Activated CD4-positive, alpha-beta memory T cell treated with anti-CD3 and anti-CD28 coated beads, Interleukin-2, amount 10 ng/mL, durations not matched to agents 7 days and 5 days (primary cell): ENCODE measurements at places on chromosomes 2 and 18. TPM values are rescaled to one million over a fixed set of nuclear protein-coding genes. Genes with fewer than 3 reads are reported as not detected.

DNA sequence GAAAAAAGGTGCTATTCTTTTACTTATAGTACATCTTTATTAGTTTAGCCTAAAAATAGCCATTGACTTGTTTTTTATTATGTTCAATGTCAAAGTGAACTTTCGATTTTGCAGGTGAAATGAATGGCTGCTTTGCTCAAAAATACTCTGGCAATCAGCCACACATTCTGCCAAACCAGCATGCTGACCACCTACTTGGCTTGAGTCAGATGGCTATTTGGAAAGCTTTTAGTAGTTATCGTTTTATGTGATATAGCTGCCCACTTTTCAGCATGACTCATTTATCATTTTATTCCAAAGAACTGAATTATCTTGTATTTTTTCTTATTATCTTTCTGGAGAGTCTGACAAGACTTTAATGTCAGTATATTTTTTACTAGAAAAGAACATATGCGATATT lies 1615.8 kb upstream of the TMEFF2 start:
- H3K36me3 ChIP-seq, result no peaks in the 10 kb centered on the region
- H3K27me3 ChIP-seq, result no peaks in the 10 kb centered on the region
- H3K27ac ChIP-seq, result no peak overlapping the region
- H3K4me3 ChIP-seq, result no peak overlapping the region
- no peak for DNase-seq
- no peaks in the 10 kb centered on the region for H3K4me1 ChIP-seq

DNA sequence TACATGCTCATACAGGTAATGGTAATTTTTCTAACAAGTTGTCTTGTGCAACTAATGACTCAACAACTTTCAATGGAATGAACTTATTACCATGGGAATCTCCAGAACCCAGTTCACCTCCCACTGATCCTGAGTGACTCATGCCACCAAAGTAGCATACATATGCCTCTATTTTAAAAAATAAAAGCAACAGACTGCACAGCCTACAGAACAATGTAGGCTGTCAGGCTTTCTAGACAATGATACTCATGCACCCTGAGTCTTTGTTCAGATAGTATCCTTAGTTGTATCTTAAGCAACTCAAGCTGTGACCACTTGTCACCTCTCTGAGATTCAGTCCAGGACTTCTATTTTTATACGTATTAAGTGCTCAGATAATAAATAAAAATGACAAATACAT lies 531.0 kb upstream of the SETBP1 start:
- no peaks in the 10 kb centered on the region for H3K36me3 ChIP-seq
- DNase-seq, result no peak
- no peak overlapping the region for H3K4me3 ChIP-seq

DNA sequence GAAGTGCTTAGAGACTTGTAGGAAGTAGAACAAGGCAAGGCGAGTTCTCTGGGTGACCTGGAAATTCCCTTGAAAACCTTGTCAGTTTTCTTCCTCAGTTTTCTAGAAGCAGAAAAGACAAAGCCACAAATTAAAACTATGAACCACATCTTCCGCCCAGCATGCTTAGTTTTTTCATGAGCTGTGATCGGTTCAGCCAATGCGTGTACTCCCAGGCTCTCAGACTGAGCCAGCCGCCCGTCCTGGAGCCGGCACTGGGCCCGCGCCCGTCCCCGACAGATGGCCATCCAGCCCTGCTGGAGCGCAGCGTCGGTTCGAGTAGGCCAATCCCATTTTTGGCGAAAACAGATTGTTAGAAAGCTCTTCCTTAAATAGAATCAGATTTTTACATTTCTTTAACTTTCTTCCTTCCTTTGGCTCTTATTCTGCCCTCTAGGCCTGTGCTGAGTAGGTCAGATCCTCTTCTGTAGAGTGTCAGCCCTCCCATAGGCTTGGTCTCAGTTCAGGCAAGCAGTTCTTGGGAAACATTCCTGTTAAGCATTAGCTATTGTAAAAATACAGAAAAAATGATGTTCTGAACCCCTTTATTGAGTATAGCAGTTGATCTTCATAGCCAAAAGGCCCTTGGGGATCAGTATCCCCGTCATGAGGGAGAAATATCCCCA lies 112.5 kb downstream of the NCK2 start:
- peaks cover 67% of the 10 kb centered on the region for H3K36me3 ChIP-seq
- H3K27ac ChIP-seq, result peak overlapping the region; percentile 90
- peak overlapping the region; percentile 73 for H3K4me3 ChIP-seq
- peaks cover 80% of the 10 kb centered on the region for H3K4me1 ChIP-seq
- H3K27me3 ChIP-seq, result no peaks in the 10 kb centered on the region
- peak; percentile 50 for DNase-seq

DNA sequence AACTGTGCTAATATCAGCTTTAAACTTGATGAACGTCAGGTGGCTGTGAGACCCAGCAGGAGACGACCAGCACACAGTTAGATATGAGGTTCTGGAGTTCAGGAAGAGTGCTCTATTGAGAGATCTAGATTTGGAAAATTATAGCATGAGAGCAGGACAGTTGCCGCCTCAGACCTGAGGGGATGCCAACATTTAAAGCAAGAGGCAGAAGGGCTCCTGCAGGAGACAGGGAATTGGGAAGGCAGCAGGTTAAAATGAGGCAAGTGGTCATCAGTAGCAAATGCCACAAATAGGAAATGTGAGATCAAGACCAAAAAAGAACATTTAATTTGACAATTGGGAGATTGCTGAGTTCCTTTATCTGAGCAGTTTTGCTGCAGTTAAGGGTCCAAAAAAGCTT lies 471.9 kb downstream of the TGIF1 start:
- no peak overlapping the region for H3K4me3 ChIP-seq
- no peaks in the 10 kb centered on the region for H3K36me3 ChIP-seq
- no peak overlapping the region for H3K27ac ChIP-seq
- no peaks in the 10 kb centered on the region for H3K4me1 ChIP-seq

- no peaks in the 10 kb centered on the region for H3K4me1 ChIP-seq
- no peak for DNase-seq
- H3K27ac ChIP-seq, result no peak overlapping the region
- no peak overlapping the region for H3K4me3 ChIP-seq
- H3K36me3 ChIP-seq, result no peaks in the 10 kb centered on the region
These were observed 1043.9 kb upstream of the POU3F3 start for GRCh38 chr2:103809941-103810441.

Gene KCNG2
- total RNA-seq, result not detected

GRCh38 chr18:59631583-59632181 lies 65.5 kb downstream of the CCBE1 start:
- no peaks in the 10 kb centered on the region for H3K36me3 ChIP-seq
- DNase-seq, result no peak
- no peaks in the 10 kb centered on the region for H3K27me3 ChIP-seq
- H3K4me1 ChIP-seq, result no peaks in the 10 kb centered on the region

DNA sequence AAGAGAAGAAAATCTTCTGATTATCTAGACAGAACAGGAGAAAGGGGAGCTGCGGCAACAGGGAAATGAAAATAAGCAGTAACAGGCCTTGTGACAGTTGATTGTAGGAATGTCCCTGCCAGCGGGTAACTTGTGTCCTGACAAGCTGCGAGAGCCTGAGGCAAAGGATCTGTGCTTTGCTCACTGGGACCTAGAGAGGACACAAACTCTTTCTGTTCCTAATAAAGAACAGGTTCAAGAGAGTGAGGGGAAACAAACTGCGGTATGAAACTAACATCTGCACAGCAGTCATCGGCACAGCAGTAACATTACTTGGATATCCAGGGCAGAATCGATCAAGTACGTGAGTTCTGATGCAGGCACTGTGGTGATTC lies 103.7 kb upstream of the THOC1 start:
- no peak overlapping the region for H3K4me3 ChIP-seq
- H3K4me1 ChIP-seq, result no peaks in the 10 kb centered on the region
- DNase-seq, result no peak
- no peak overlapping the region for H3K27ac ChIP-seq

DNA sequence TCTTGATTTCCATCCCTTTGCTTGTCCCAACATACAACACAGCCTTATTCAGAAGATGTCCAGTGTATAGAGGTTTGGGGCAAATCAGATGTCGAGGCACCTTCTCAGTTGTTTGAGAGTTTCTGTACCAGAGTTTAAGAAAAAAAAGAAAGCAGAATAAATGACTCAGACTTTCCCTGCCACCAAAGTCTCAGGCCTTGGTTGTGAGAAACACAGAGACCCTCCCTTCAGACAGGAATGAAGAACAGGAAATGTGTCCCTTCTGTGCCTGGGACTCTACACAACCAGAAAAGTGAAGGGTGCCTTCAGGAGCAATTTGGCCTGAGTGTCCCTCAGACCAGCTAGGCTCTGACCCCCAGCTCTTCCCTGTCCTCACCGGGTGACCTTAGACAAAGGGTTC lies 37.3 kb upstream of the REL start:
- no peak overlapping the region for H3K4me3 ChIP-seq
- H3K27me3 ChIP-seq, result no peaks in the 10 kb centered on the region
- DNase-seq, result no peak
- H3K36me3 ChIP-seq, result no peaks in the 10 kb centered on the region
- no peak overlapping the region for H3K27ac ChIP-seq

GRCh38 chr18:44723411-44723810 lies 42.7 kb downstream of the SETBP1 start:
- H3K4me1 ChIP-seq, result peaks cover 90% of the 10 kb centered on the region
- H3K27me3 ChIP-seq, result peaks cover 6% of the 10 kb centered on the region
- DNase-seq, result no peak
- peaks cover 43% of the 10 kb centered on the region for H3K36me3 ChIP-seq

Gene MBP
- 95.3 TPM for total RNA-seq

- H3K27ac ChIP-seq, result no peak overlapping the region
- no peak overlapping the region for H3K4me3 ChIP-seq
- no peaks in the 10 kb centered on the region for H3K36me3 ChIP-seq
- no peaks in the 10 kb centered on the region for H3K4me1 ChIP-seq
- DNase-seq, result no peak
- H3K27me3 ChIP-seq, result peaks cover 10% of the 10 kb centered on the region
These were observed 290.9 kb upstream of the SIX2 start for GRCh38 chr2:45300026-45300750.

- no peaks in the 10 kb centered on the region for H3K4me1 ChIP-seq
- no peak for DNase-seq
- H3K36me3 ChIP-seq, result no peaks in the 10 kb centered on the region
- peaks cover 31% of the 10 kb centered on the region for H3K27me3 ChIP-seq
- H3K27ac ChIP-seq, result no peak overlapping the region
- no peak overlapping the region for H3K4me3 ChIP-seq
These were observed 5.5 kb downstream of the PDE11A start for GRCh38 chr2:178066890-178067669.

- H3K27me3 ChIP-seq, result peaks cover 12% of the 10 kb centered on the region
- DNase-seq, result no peak
- H3K4me1 ChIP-seq, result no peaks in the 10 kb centered on the region
- H3K27ac ChIP-seq, result no peak overlapping the region
- no peak overlapping the region for H3K4me3 ChIP-seq
These were observed 137.7 kb downstream of the TANC1 start for GRCh38 chr2:159106109-159106508.

GRCh38 chr18:8221452-8221851 lies 387.8 kb upstream of the RAB12 start:
- H3K4me1 ChIP-seq, result no peaks in the 10 kb centered on the region
- H3K27me3 ChIP-seq, result no peaks in the 10 kb centered on the region
- no peak overlapping the region for H3K4me3 ChIP-seq
- no peak overlapping the region for H3K27ac ChIP-seq
- H3K36me3 ChIP-seq, result no peaks in the 10 kb centered on the region
- no peak for DNase-seq

Gene TSPYL6
- not detected for total RNA-seq

GRCh38 chr2:55585451-55586080 lies 31.9 kb downstream of the PPP4R3B start:
- DNase-seq, result no peak
- peaks cover 19% of the 10 kb centered on the region for H3K4me1 ChIP-seq
- H3K27ac ChIP-seq, result peak overlapping the region; percentile 25
- H3K27me3 ChIP-seq, result no peaks in the 10 kb centered on the region
- H3K36me3 ChIP-seq, result peaks cover 46% of the 10 kb centered on the region
